Stimulated activated CD4-positive, alpha-beta T cell treated with anti-CD3 and anti-CD28 coated beads, Interleukin-2, amount 100 ng/mL, for 24 hours (primary cell): ENCODE measurements at places on chromosomes 3 and 15.
A peak's percentile ranks its signal among the peaks of the same experiment; 100 is the strongest.

- DNase-seq, result no peak
Observed at GRCh38 chr3:31157893-31158620, 263.6 kb upstream of the GADL1 start.

GRCh38 chr15:91561371-91562100, 292.0 kb upstream of the SLCO3A1 start:
- DNase-seq, result no peak

DNA sequence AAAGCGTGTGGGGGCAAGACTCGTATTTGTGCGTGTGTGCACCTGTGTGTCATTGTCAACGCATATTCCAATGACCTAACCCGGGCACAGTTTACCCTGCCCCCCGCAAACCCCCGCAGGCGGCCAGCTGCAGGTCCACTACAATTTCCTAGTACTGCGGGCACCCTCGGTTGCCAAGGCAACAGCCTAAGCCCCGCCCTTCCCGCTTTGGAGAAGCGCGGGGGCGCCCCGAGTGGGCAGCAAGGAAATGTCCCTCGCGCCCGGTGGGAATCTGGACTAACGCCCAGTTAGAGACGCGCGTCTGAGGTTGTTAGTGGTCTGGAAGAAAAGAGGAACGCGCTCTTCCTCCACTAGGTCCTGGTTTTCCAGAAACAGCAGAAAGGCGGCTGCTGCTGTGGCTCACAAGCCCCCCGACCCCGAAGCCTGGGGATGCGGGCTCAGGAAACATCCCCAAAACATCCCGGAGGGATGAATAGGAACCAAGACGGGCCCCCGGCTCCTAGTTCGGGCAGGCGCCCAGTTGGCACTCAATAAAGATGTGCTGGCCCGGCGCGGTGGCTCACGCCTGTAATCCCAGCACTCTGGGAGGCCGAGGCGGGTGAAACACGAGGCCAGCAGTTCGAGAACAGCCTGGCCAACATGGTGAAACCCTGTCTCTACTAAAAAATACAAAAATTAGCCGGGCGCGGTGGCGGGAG, 1.1 kb downstream of the ABHD14A start:
- DNase-seq, result peak; percentile 54

DNA sequence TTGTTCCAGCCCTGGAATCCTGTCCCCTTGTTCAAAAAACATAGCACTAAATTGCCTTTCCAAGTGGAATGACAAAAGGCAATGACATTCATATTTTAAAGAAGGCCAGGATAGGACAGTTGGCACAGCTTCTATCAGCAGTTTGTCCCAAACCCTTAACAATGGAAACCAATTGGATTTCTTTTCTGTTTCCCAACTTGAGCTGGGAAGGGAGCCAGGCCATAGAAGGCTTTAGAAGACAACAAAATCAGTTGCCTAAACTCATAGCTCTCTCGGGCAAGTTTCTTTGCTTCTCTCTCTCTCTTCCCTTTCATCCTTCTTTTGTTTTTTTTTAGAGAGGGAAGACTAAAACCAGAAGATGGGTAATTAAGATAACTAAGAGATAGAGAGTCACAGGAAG, 227.7 kb upstream of the TPRG1 start:
- DNase-seq, result no peak

- no peak for DNase-seq
Observed at GRCh38 chr15:58212909-58213526, 74.8 kb downstream of the AQP9 start.

DNA sequence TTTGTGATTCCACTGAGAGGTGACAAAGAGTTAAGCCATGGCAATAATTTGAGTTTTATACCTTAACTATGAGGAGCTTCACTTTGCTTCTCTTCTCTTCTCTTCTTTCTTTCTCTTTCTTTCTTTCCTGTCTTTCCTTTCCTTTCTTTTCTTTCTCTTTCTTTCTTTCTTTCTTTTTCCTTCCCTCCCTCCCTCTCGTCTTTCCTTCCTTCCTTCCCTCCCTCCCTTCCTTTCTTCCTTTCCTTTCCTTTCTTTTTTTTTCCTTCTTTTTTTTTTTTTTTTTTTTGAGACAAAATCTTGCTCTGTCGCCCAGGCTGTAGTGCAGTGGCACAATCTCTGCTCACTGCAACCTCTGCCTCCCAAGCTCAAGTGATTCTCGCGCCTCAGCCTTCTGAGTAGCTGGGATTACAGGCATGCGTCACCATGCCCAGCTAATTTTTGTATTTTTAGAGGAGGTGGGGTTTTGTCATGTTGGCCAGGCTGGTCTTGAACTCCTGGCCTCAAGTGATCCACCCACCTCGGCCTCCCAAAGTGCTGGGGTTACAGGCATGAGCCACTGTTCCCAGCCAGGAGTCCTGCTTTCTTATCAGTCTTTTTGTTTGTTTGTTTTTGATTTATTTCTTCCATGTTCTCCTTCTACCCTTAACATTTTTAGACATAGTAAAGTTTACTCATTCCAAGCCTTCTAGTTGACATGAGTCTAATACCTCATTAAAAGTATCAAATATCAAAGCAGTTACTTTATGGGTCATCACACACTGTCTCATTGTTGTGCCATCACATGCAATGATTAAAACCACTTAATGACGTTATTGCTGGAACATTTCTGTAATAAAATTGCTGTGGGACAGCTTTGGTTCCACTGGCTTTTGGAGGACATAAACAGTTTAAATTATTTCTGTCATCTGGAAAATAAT, 29.9 kb downstream of the SLC49A4 start:
- DNase-seq, result no peak

GRCh38 chr3:124745756-124746155, 15.5 kb downstream of the UMPS start:
- no peak for DNase-seq

DNA sequence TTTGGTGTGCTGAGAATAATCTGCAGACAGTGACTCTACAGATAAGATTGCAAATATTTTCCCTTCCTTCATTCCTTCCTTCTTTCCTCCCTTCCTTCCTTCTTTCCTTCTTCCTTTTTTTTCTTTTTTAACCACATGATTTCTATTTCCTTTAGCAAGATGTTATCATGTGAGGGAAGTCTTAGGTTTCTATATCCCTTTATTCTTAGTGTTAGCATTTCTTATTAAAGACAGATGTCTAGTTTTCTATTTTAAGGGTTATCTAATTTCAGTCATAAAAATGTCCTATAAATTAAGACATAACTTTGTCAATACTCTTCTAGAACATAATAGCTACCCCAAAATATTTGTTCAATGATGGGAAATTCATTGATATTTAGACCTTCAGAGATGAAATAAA, 470.9 kb downstream of the LPP start:
- DNase-seq, result no peak

DNA sequence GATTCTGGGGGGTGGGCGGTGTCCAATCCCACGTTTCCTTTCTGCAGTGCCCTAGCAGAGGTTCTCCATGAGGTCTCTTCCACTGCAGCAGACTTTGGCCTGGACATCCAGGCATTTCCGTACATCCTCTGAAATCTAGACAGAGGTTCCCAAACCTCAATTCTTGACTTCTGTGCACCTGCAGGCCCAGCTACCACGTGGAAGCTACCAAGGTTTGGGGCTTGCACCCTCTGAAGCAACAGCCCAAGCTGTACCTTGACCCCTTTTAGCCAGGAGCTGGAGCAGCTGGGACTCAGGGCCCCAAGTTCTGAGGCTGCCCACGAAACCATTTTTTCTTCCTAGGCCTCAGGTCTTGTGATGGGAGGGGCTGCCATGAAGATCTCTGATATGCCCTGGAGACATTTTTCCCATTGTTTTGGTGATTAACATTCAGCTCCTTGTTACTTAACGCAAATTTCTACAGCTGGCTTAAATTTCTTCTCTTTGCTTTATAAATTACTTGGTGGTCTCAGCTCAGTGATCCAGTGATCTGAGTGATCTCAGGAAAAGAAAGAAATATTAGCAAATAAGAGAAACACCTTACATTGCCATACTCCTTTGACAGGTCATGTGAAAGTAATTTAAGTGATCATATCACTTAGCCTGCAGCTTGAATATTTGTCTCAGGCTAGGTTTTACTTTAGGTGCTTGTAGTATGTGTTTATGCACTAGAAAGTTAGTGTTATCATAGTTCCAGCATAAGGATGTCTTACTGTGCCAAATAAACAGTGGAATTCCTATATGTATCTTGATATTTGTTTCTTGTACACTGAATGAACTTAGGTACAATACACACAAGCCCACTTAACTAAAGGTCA, 3.0 kb downstream of the SNAP23 start:
- no peak for DNase-seq

GRCh38 chr3:17176757-17177156, 292.0 kb downstream of the PLCL2 start:
- DNase-seq, result no peak

GRCh38 chr15:47872208-47872607, 154.9 kb downstream of the SEMA6D start:
- DNase-seq, result no peak

GRCh38 chr15:69624155-69624520, 171.5 kb downstream of the RPLP1 start:
- no peak for DNase-seq

DNA sequence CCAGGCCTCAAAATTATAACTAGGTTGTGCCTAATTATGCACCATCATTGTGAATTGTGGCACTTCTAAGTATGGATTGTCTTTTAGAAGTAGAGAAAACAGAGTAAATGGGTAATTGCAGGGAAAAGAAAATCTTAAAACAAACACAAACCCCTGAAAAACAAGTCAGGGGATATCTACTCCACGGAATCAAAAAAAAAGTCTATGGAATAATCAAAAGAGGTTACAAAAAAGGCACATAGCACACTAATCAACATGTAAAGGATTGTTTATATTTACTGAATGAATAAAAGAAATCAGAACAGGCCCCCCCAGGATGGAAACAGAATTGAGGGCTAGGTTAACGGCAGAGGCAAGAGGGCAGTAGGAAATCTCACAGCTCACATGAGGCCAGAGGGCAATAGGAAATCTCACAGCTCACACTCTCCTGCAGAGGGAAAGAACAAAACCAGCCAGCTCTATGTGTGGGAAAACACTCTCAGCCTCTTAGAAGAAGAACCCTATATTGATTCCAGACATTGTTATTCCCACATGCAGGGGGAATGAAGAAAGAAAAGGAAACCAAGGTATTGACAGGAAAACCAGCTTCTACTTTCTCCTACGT, 72.7 kb upstream of the FNDC3B start:
- DNase-seq, result no peak

GRCh38 chr3:12234906-12235305, 54.0 kb upstream of the PPARG start:
- no peak for DNase-seq

DNA sequence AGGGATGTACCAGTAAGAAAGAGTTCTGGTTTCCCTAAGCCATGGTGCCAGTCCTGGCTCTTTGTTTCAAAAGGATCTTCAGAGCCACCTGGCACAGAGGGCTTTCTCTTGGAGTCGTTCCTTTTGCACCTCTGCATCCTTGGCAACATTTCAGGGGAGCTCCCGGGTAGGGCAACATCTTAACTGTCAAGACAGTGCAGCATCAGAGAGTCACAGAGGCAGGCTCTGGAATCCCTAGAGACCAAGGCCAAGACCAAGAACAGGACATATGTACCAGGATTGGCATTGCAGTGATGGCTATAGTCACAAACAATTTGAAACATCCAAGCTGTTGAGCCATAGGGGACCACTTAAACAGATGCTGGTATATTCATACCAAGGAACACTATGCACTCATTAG, 129.4 kb upstream of the ADPGK start:
- DNase-seq, result no peak

GRCh38 chr3:119672776-119673175, 4.4 kb downstream of the COX17 start:
- no peak for DNase-seq

- DNase-seq, result no peak
Observed at GRCh38 chr3:153051427-153052095, 110.5 kb upstream of the RAP2B start.

- DNase-seq, result no peak
Observed at GRCh38 chr3:106294121-106294520, 425.3 kb upstream of the CBLB start.

GRCh38 chr3:135166266-135166825, 371.3 kb downstream of the EPHB1 start:
- DNase-seq, result no peak

GRCh38 chr3:45642731-45643152, 46.5 kb upstream of the SACM1L start:
- DNase-seq, result no peak

DNA sequence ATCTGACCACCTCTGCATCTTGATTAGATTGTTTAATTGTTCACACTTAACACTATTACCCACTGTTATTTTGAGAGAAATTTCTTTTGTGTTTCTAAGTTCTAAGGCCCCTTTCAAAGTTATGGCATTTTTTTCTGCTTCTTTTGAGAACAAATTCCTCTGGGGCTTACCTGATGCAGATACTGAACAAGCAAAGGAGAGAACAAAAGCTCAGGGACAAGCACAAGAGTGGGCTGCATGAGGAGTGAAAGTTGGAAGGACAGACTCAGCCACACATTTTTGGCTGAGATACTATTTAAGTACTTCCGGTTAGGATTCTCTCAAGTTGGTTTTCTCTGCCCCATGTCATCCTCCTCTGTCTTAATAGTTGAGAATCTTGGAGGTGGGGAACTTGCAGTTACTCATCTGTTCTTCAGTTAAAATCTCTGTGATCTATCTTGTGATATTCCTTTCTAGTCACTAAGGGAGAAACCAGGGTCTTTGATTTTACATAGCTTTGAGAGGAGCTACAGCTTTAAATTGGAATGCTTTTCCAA, 54.7 kb downstream of the CMTM6 start:
- no peak for DNase-seq

GRCh38 chr3:57943525-57944495, 64.4 kb upstream of the FLNB start:
- DNase-seq, result no peak

DNA sequence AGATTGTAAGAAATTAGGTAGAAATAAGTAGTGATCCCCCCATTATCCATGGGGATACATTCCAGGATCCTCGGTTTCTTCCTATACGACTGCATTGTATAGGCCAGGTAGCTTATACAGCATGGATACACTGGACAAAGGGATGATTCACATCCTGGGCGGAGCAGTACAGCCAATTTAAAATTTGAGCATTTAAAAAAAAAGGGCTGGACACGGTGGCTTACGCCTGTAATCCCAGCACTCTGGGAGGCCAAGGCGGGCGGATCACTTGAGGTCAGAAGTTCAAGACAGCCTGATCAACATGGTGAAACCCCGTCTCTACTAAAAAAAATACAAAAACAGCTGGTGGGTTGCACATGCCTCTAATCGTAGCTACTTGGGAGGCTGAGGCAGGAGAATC, 976 bp upstream of the ARGFX start:
- DNase-seq, result no peak

GRCh38 chr15:57196865-57197264, 179.4 kb upstream of the CGNL1 start:
- DNase-seq, result no peak

DNA sequence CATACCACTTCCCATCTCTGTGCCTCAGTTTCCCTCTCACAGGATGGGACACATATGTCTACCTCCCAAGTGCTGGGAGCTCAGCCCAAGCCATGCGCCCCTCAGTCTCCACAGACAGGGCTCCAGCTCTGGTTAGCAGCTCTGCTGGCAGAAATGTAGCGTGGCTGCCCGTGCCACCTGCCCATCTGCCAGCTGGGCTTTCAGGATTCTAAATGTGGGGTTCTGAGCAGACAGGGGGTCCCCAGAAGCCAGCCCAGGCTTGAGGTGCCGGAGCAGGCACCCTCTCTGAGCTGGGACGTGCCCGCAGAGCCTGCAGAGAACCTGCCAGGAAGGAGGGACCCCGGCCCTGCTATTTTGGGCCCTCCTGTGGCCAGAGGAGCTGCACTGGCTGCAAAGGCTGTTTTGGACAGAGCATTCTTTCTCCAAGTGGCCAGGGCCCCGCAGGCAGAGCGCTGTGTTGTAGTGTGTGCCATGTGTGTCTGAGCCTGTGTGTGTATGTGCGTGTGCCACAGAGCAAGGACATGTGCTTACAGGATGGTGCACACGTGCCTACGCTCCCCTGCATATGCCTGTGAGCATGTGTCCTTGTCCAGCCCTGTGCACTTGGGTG, 31.7 kb downstream of the PSTPIP1 start:
- no peak for DNase-seq
